Lung microvascular endothelial cell (primary cell): ENCODE measurements at places on chromosomes 13 and 19.

- no peak for DNase-seq
These were observed 355.5 kb downstream of the ENOX1 start for GRCh38 chr13:43431290-43431716.

DNA sequence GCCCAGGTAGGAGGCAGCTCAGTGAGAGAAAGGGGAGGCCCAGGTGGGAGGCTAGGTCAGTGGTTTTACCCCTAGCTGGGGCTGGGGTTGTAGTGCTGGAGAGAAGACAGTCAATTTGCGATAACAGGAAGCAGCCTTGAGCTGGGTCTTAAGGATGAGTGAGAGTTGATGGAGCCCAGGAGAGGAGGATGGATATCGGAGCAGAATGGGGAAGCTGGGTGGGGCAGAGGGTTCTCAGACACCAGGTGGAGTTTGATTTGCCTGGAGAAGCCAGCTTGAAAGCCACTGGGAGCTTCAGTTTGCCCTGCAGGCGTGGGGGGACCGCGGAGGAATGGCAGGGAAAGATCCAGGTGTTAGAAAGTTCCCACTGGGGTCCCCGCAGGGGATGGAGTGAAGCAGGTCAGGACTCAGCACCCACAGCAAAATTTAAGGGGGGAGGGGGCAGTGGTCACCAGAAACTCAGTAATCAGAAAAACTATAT is 836 bp upstream of the CDC42EP5 start:
- DNase-seq: no peak

- DNase-seq: no peak
These were observed 101.0 kb downstream of the ZIC5 start for GRCh38 chr13:99870541-99870940.

DNA sequence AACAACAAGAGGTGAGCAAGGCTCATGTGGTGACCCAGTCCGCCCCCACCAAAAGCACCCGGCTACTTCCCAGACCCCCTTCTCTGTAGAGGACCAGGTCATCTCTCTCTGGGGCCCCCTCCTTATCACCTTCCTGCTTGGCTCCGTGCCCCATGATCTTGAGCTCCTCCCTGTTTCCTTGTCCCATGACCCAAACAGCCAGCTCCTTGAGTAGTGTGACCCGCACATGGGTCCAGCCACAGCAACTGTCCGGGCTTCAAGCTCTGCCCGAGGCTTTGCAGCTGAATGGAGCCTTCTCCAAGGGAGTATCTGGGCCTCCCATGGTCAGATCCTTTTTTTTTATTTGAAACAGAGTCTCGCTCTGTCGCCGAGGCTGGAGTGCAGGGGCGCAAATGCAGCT is 61.8 kb downstream of the MYO9B start:
- DNase-seq: no peak

GRCh38 chr13:46369506-46370277 is 17.4 kb downstream of the RUBCNL start:
- peak; percentile 31 for DNase-seq

DNA sequence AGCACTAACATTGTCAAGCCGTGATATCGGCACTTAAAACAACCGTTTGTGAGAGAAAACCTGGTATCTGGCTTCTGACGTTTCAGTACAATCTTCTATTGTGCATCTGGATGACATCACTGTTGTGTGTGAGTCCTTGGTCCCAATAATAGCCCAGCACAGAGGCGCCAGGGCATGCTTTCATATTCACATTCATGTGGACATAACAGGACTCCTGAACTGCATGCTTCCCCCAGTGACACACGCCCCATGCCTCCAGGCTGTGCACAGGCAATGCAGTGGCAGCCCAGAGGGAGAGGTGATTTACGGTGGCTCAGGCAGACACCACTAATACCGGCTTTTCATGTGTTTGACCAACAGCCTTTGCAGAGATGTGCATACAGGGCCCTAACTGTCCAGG is 58.1 kb downstream of the MRPL57 start:
- no peak for DNase-seq
